Naive thymus-derived CD8-positive, alpha-beta T cell (primary cell): ENCODE measurements at places on chromosomes 7 and 10. TPM values are rescaled to one million over a fixed set of nuclear protein-coding genes. Genes with fewer than 3 reads are reported as not detected.
A peak's percentile ranks its signal among the peaks of the same experiment; 100 is the strongest.

DNA sequence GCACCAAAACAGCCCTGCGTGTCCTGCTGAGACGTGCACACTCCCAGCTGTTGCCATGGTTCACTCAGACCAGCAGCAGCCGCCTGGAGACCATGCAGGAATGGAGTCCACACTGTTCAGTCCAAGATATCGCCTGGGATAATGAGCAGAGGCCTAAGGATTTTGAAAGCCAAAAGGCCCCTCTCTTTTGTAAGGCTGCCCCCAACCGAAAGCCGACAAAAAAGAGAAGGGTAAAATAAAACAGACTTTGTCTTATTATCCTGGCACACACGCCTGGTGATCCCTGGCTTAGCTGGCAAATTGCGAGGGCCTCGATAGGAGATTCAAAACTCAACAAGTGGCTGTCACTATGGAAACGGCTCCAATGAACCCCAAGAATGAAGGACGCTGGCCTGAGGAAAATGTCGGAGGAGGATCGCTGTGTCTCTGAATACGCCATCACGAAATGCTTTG is 263.6 kb downstream of the SKIDA1 start:
- DNase-seq: no peak

DNA sequence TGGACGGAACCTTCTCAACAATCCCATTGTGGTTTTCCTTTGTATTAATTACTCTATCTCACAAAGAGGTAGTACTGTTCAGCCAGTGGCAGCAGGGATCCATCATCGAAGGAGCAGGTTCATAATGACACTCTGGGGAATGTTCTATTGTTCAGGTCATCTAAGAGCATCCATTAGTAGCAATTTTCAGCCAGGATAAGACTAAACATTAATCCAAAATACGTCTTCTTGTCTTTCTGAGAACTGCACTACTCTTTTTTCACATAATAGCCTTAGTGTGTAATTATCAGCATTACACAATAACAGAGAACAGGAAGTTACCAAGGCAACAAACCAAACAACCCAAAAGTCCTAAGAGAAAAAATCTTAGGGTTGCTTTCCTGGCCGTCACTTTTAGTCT is 259.5 kb upstream of the VWC2 start:
- no peak for DNase-seq

DNA sequence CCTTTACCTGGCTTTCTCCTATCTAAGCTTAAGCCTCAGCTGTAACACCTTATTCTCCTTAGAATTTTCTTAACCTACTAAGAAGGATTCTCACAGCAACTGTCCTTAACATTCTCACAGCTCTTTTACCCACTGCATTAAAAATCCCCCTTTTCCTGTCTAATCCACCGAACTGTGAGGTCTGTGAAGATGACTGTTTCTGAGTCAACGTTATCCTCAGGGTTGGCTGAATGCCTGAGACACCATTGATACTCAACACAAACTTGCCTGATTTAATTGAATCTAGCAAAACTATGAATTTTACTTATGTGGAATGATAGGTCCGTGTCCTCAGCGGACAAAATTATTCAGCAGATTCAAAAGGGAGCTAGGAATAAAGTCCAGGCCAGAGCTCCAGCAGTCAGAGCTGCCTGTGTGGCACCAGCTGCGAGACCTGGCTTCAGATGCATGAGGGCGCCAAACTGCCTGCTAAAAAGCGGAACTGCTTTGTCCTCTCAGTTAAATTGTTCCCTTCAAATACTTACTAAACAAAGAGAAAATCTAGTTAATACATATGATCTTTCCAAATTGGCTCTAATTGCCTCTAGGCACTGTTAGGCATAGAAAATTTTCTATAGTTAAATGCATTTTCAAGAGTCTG is 33.4 kb upstream of the VWDE start:
- no peak for DNase-seq

The ADAM22 gene
- total RNA-seq: 7.8 TPM

DNA sequence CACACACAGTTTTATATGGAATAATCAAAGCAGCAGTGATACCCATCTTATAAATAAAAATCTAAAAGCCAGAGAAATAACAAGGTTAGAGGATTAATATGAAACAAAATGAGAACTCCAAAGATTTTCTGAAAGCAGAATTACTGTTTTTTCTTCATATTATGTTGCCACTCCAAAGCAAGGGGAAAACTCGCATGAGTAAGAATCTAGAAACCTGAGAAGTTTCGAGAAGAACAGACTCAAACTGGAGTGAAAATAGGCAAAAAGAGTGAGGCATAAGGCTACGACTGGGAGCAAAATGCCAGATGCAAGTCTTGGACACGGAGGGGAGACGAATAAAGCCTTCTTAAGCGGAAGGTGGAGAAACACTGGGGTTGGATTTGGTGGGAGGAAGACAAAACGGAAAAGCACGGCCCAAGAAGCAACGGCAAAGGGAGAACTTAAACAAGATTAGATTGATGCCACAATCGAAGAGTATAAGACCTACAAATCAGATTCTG is 923 bp downstream of the TNPO3 start:
- DNase-seq: peak; percentile 0

The STEAP2 gene
- total RNA-seq: not detected

DNA sequence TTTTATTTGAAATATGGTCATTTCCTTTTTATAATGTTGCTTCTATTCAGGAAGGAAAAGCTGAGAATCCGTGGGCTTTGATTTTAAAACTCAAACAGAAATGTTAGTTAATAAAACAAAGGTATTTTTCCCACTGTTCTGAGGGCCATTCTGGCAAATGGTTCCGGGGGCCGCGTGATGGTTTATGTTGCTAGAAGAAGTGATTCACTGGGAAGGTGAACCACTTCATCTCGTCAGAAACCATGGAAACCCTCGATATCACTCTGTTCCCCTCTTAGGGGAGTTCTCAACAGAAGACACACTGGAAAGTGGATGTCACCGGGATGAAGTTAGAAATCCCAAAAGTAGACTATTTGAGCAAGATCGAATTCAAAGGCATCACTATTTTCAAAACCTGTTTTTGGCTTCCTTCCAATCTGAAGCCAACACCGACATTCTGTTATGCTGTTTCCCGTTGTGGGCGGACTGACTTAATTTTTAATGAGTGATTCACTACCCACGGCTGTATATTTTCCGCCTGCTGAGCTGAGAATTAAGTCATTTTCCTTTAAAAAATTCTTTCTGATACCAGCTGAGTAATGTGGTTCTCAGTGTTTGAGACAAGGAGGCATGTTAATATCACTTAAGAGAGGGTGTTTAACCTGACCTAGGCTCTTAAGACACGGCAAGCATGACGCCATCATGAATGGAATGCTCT is 84.1 kb downstream of the PTPRE start:
- no peak for DNase-seq

DNA sequence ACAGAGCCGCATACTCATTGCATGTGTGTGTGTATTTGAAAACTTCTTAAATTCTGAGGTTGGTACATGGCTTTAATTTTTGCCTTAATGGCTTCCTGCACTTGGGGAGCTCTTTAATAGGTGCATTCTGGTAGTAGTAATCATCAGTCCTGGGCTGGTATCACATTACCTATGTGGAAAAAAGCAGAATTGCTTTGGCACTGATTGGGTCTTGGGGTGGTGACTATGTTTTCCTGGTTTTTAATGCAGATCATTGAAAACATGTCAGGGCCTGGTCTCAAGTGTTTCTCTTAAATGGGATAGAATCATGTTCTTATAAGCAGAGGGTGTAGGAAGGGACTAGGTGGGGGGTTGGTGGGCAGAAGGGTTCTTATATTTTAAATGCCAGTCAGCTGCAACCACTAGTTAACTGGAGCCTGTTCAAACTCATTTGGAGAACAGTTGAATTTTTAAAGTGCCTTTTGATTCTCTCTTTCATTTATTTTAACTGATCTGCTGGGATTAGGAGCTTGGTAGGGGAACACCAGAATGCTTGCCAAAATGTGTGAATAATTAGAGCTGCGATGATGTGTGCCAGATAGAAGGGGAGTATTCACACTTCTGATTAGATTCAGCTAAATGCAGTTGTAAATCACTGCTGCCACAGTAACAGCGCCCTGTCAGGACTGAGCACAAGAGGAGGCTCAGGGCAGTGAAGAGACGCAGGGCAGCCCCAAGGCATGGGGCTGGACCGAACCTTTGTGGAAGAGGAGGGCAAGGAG is 633.5 kb upstream of the GALNT17 start:
- DNase-seq: no peak

DNA sequence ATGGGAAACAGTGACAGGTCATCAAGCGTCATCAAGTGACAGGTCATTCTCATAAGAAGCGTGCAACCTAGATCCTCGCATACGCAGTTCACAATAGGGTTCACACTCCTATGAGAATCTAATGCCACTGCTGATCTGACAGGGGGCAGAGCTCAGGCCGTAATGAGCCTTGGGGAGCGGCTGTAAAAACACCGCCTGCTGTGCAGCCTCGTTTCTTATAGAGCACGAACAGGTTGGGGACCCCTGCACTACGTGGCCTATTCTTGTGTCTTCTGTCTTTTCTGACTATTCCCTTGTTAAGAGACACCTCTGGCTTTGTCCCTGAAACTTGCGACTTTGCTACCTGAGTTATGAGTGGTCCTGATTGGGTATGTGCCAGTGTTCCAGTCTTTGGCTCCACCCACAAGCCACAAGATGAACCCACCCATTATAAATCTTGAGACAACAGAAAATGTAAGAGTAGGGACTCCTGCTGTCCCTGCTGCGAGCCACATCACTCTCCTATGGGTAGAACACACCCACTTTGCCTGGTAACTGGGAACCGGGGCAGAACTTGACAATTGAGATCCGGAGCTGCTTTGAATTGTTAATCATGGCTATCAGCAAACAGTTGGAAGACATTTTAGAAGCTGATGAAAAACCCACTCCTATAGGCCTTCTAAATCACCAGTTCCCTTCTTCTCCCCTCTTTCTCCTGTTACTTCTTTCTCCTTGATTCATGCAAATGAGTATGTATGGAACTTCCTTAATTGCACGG is 55.8 kb upstream of the EXOC4 start:
- DNase-seq: no peak

The PWWP2B gene
- 10.2 TPM for total RNA-seq

The LRGUK gene
- total RNA-seq: 0.34 TPM

The SSC4D gene
- total RNA-seq: not detected

- DNase-seq: no peak
Measured at GRCh38 chr7:44056681-44057080, 8.7 kb downstream of the PGAM2 start.

The CCDC172 gene
- not detected for total RNA-seq

GRCh38 chr7:106965108-106965507 is 79.4 kb upstream of the PRKAR2B start:
- DNase-seq: no peak

The SMKR1 gene
- 1.5 TPM for total RNA-seq

The STAMBPL1 gene
- 23.3 TPM for total RNA-seq

- DNase-seq: no peak
Measured at GRCh38 chr10:61815496-61815895, 86.0 kb upstream of the ARID5B start.

- no peak for DNase-seq
Measured at GRCh38 chr7:30814700-30815387, 43.6 kb downstream of the MINDY4 start.
